ENCODE measurements at places on chromosomes 2 and 18.
A peak's percentile ranks its signal among the peaks of the same experiment; 100 is the strongest.

DNA sequence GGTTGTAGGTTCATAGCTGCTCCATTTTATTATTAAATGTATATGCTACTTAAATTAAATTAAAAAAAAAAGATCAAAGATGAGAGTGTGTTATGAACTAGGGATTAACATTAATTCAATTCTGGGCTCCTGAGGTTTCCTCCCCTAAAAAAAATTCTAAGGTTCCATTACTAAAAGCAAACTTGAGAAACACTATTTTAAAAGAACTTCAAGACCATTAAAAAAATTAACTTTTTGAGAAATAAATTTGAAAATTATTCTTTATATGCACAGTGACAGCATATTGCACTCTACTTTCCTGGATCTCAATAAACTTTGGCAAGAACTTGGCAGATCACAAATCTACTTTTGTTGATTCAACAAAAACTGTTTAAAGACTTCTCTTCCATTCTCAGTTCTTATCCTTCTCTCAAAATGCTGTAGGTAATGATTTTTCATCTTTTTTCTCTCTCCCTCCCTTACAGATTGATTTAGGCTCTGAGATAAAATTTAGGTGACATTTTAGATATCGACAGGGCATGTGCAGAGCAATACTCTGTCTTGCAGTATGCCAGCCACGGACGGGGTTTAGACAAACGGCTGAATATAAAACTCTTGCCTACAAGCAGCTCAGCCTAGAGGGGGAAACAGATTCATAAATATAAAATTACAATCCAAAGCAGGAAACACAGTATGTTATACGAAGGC is 592 bp upstream of the MARS2 start:
- no peak for DNase-seq

DNA sequence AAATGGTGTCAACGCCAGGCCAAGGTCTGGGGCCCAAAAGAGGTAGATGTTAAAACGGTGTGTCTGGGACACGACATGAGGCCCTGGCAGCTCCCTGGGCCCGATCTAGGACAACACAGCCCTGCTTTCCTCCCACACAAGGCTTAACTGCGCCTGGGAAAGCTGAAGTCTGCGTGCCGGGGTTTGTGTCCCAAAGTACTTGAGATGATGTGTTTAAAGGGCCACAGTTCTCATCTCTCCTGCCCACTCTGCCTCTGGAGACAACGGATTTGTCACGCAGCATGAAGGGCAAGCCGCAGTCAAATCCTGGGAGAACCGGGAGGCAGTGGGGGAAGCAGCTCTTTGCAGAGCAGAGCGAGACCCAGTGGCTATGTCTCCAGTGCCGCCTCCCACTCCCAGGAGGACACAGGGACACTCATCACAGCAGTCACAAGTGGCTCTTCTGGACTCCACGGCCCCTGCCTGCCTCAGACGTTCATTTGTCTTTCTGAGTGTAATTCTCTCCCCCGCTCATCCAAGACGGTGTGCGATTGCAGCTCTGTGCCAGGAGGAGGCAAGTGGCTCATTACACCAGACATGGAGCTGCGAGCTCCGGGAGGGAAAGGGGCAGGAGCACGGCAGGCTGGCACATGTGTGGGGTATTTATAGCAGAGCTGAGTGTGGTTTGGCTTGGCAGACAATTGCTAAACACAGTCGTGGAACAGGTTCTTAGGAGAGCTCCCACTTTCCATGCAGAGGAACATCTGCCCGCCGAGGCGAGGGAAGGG is 57.7 kb upstream of the SEMA4C start:
- no peak for DNase-seq

GRCh38 chr2:97900806-97901205 is 94.9 kb downstream of the TMEM131 start:
- DNase-seq: peak; percentile 15

DNA sequence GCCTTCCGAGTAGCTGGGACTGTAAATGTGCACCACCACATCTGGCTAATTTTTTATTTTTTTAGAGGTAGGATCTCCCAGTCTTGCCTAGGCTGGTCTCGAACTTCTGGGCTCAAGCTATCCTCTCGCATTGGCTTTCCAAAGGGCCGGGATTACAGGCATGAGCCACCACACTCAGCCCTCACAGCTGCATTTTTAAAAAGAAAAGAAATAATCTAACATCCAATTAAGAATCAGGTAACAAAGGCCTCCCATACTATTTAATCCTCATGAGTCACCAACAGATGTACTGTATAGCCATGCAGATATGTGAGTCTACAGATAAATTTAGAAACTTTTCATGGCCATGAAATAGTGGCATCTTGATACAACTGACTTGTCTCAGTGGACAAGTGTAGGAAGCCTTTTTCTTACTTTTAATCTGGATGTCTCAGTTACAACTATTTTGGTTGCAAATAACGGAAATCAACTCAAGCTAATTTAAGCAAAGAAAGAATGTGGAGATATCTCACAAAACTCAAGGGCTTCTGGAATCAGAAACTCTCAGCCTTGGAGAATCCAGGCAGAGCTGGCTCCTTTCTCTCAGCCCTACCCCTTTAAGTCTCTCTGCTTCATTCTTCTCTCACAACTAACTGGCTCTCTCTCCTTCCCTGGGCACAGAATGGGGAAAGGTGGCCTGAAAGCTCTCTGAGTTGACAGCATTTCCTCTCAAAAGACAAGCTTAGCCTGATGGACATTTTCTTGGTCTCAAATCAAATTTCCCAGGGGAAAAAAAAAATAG is 12.8 kb upstream of the PPM1B start:
- DNase-seq: peak; percentile 65

- DNase-seq: peak; percentile 79
Measured at GRCh38 chr2:181457121-181457740, at the start of gene ITGA4. TSS of gene ITGA4 (plus strand) at chr2:181457386. CDS start at chr2:181457655, 269 bp downstream.

- DNase-seq: no peak
Measured at GRCh38 chr2:135093670-135094330, 41.7 kb downstream of the RAB3GAP1 start.

DNA sequence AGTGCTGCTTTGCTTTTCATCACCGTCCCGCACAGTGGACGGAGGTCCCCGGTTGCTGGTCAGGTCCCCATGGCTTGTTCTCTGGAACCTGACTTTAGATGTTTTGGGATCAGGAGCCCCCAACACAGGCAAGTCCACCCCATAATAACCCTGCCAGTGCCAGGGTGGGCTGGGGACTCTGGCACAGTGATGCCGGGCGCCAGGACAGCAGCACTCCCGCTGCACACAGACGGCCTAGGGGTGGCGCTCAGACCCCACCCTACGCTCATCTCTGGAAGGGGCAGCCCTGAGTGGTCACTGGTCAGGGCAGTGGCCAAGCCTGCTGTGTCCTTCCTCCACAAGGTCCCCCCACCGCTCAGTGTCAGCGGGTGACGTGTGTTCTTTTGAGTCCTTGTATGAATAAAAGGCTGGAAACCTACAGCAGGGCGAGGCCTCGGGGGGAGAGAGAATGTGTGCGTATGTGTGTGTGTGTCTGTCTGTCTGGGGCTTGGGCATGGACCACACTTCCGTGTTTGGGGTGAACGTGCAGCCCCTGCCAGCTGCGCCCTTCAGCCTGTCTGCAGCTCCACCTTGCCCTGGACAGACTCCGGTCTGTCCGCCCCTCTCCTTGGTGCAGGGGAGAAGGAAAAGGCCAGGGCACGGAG is 32.3 kb downstream of the GPC1 start:
- no peak for DNase-seq

DNA sequence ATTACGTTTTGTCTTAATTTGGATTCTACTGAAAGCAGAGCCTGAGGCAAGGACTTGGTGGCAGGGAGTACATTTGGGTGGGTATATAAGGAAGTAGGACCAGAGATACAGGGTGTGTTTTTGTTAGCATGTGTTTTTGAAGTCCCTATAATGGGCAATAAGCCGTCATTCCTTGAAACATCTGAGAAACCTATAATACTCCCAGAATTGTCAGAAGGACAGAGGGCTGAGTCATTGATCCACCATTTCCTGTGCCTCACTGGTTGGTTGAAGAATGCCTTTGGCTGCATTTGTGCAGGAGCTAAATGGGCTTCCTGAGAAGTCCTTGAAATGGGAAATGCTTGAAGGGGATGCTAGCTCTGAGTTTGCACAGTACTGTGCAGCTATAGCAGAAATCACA is 281.8 kb upstream of the ZEB2 start:
- peak; percentile 90 for DNase-seq

DNA sequence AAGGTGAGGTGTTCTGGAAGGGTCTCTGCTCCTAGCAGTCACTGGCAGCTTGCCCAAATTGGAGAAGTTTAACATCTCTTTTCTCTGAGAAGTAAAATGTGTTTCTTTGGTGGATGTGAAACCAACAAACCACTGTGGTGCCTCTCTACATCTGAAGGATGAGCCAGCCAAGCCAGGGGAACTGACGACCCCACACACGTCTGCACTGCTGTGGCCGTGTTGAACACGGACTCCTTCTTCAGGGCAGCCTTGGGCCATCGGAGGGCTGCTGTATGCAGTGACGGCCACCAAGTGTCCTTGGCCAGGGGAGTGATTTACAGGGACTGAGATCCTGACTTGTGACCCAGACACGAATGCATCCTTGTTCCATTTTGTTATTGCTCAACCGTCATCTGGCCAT is 207.8 kb downstream of the ACKR3 start:
- no peak for DNase-seq

GRCh38 chr2:136422512-136422911 is 304.6 kb upstream of the CXCR4 start:
- no peak for DNase-seq

DNA sequence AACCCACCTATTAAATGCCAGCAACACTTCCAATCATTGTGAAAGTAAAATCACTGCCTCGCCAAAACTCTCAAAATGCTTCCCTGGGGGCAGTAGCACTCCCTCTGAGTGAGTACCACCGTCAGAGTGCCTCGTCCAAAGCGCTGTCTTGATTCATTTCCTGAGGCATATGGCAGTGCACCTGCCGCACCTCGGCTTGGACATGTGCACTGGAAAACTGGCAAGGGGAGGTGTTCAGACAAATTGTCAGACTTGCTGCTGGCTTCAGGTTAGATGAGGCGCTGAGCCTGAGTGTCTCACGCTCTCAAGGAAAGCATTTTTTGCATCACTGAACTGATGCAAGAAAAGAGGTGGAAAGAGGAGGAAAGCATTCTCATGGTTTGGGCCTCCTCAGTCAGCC is 132.8 kb downstream of the ATL2 start:
- DNase-seq: no peak

GRCh38 chr2:154392256-154392655 is 306.2 kb upstream of the KCNJ3 start:
- DNase-seq: no peak

DNA sequence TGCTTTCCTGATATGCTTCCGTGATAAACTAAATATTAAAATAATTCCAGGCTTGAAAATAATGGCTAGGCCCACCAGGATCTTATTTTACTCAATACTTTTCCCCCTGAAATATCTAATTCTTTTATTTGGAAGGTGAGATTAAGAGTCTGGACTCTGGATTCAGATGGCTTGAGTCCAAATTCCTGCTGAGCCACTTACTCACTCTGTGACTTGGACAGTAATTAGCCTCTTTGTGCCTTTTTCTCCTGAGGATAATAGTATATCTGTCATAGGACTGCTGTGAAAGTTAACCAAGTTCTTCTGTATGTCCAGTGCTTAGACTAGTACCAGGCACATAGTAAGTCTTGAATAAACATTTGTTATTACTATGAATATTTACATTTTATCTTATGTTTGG is 127.3 kb upstream of the ERBB4 start:
- DNase-seq: no peak

GRCh38 chr2:47271054-47272000 is 116.2 kb upstream of the STPG4 start:
- DNase-seq: no peak

DNA sequence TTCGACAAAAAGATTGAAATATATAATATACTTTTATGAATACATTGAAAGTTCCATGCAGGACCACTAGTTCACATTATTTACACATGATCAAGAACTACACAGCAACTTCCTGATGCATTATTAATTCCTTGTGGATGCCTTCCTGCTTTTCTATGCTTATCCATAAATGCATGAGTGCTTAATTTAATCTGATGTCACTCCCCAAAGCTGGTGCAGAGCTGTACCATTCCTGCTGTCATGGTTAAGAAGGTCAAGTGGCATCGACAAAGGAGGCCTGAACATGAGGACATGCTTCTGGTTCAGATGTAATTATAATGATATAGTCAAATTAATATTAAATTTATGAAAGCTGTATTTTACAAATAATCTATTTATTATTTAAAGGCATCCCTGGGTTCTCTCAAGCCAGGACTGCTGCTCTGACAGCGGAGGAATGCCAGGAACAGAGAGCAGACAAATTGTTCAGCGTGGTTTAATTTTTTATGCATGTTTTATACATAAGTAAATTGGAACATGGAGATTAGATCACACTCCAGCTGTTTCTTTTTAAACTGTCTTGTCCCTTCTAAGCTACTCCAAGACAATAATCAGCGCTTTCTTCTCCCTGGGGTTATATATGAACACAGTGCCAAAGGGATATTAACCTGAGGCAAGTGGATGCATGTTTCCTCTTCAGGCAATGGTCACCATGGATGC is 307.3 kb upstream of the CNTNAP5 start:
- DNase-seq: no peak

- peak; percentile 12 for DNase-seq
Measured at GRCh38 chr2:194166818-194167217, 1490.2 kb upstream of the SLC39A10 start.

- DNase-seq: no peak
Measured at GRCh38 chr2:132484144-132484543, 67.5 kb downstream of the GPR39 start.

GRCh38 chr2:154408786-154409185 is 289.7 kb upstream of the KCNJ3 start:
- DNase-seq: no peak

GRCh38 chr2:120988051-120988699 is 252.5 kb downstream of the GLI2 start:
- DNase-seq: no peak

- no peak for DNase-seq
Measured at GRCh38 chr2:7348761-7349160, 431.5 kb downstream of the RNF144A start.

DNA sequence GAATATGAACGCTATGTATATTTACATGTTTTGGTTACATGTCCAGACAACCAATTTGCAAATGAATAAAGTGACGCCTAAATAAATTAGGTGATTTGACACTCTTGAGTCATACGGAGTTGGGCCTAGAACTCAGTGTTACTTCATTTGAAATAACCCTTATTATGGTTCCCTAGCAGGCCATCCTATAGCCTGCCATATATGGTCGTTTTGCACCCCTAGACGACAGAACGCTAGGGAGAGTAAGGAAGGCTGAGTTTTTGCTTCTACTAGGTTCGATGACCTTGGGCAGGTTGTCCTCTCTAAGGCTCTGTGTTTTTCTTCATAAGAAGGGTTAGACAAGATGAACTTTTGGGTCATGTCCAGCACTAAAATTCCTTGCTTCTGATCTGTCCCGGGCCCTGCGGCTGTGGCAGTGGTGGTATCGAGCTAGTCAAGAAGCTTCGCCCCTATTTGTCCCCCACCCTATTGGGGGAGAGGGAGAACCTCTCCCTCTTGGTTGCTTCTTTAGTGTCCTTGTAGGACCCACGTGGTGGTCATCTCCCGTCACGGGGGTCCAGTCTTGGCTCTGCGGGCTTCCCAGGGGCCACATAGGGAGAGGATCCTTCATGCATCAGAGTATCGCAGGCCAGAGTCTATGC is 574 bp upstream of the EML4 start:
- no peak for DNase-seq
